ENCODE measurements at places on chromosomes 7 and 10.

- no peak for DNase-seq
Observed at GRCh38 chr7:116811768-116812167, 50.6 kb upstream of the CAPZA2 start.

DNA sequence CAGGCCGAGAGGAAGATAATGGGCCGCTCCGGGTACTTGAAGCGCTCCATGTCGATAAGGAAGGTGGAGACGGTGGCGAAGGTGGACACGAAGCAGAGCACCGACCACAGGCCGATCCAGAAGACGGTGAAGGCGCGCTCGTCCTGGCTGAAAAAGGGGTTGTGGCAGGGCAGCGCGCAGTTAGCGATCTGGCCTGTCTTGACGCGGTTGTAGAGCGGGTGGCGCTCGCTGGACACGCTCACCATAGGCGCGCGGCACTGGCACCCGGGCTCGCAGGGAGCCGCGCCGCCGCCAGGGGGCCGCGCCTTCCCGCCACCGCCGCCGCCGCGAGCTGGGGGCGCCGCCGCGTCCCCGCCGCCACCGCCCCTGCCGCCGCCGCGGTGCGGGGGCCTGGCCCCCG is 1.6 kb downstream of the FZD8 start:
- peak; percentile 61 for DNase-seq

GRCh38 chr7:73715648-73716317 is 3.7 kb downstream of the STX1A start:
- DNase-seq, result peak; percentile 96

DNA sequence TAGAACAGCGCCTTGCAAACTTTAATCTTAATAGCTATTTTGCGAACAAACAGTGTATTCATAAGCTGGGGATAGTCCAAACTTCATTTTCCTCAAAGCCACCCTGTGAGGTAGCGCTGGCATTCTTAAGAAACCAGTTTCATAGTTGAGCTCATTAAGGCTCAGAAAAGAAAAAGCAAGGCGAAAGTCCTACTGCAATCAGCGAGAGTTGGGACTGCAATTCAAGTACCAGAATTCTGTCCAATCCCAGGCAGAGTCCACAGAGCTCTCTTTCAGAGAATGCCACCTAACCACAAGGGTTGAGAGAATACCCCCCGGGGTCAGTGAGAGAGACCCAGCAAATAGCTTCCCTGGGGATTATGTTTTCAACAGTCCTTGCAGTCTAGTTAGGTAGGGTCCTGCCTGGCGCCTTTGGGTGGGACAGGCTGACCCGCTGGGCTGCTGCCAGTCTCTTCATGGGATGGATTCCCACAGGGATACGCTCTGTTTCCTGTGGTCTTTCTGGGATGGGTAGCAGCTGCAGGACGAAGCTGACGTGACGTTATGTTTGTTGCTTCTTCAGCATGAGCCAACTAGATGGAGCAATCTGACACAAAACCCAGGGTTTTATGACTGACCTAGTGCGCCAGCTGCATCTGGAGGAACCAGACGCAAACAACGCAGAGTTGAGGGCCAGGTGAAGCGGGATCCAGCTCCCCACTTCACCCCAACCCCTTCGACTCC is 16.0 kb downstream of the BMPER start:
- peak; percentile 79 for DNase-seq

GRCh38 chr7:97971120-97971989 is 18.6 kb downstream of the OCM2 start:
- no peak for DNase-seq

- no peak for DNase-seq
Observed at GRCh38 chr10:112913661-112914287, 36.3 kb upstream of the TCF7L2 start.

GRCh38 chr10:110511734-110512449 is 14.2 kb downstream of the DUSP5 start:
- no peak for DNase-seq

DNA sequence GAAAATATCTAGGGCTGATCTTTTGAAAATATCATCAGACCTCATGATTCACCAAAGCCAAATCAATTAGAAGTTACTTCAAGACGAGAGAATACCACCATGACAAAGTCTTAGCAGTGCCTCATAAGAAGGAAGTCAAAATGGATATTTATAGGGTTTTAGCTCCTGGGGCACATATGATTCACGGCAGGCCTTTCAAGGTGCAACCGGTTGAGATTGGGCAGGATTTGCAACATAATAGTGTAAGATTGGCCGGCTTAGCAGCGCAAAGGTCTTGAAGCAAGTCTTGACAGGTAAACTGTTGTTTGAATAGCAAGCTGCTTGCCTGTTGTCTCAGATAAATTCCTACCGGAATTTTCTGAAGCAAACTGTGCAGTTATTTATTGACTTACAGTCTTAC is 17.5 kb downstream of the ADRB1 start:
- no peak for DNase-seq

GRCh38 chr10:809671-810350 is 120.3 kb upstream of the DIP2C start:
- DNase-seq, result no peak

DNA sequence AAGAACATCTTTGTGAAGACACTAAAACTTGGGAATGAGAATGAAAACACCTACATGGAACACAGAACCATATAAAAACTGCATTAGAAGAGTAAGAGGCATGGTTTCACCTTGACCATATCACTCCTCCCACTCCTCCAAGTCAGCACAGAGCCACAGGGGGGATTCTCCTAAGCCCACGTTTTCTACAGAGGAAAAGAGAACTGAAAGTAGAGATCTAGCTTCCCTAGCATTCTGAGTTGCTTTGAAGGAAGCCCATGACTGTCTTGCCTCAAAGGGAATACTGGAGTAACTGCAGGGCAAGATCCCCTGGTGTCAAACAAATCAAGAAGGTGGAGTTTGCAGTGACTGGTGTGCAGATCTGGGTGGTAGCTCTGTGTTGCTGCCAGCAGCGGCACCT is 43.9 kb downstream of the HBP1 start:
- DNase-seq, result no peak

DNA sequence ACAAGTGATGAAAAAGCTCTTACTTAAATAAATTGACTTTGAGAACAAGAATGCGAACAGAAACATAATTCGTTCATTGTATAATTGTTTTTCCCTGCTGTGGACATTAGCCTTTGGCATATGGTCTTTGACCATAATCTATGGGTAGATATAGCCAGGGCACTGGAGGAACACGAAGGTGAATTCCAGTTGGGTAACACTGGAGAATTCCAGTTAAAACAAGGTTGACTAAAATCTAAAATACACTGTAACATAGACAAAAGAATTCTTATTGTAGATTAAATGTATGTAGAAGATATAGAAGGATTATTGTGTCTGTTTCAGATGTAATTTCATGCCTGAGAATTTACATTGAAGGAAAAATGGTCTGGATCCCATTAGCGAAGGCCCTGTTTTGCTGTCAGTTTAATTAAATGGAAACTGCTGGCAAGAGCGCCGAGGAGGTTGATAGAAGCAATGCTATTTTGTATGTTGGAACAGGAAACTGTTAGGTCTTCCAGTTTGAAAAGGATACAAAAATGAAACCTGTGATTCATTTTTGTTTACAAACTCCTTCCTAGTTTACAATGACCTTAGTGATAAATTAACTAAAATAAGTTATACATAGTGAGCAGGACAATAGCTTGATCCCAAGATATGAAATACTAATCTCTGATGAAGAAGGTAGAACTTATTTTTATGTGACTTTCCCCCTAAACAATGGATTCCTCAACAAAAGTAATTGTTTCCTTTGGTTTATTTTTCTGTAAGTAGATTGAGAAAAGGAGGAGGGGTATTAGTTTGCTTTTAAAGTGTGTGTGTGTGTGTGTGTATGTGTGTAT is 68.9 kb downstream of the ARID5B start:
- DNase-seq, result no peak

DNA sequence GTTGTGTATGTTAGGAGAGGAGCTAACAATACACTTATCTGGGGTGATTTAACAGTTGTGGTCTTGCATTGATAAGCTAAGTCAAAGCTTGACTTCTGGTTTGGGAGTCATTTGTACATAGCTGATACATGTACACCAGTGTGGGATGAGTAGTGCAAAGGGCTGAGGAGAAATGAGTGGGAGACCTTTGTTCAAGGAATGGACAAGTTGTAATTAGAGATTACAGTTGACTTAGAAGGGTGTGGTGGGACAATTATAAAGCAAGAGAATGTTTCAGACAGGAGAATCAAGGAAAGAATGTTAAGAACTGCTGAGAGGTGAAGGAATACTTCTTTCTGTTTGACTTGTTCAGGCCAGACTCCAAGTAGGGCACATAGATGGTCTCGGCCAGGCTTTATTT is 209.7 kb upstream of the STEAP4 start:
- no peak for DNase-seq

GRCh38 chr7:2202361-2202761 is 30.4 kb downstream of the MAD1L1 start:
- no peak for DNase-seq

DNA sequence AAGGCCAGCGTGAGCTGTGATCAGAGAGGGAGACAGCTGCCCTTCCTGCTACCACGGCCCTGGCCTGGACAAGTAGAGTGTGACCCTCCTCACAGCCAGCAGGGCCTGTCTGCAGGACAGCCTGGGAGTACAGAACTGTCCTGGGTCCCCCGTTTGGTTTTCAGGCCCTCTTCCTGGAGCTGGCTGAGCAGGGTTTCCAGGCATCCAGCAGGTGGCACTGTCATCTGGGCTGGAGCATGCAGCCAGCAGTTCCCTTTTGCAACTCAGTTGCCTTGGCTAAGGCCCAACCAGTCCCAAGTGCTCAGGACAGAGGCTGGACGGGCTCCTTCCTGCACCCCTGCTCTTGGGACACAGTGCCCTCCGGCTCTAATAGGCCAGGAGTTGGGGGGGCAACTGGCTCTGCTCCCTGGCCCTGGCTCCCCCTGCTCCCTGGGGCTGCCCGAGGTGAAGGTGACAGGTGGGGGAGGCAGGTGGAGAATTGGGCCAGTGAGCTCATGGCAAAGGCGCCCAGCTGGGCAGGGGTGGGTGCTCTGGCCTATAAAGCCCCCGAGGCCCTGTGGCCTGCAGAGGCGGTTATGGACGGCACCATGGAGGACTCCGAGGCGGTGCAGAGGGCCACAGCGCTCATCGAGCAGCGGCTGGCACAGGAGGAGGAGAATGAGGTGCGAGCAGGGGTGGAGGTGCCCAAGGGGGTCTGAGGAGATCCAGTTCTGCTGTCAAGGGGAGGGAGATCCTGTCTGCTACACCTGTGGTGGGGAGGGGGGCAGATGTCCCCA is at the start of gene ANKRD2:
TSS of gene ANKRD2 (plus strand) at position 566 of the 776 bp plus-strand sequence. CDS start at position 576, 10 bp downstream.
- peak; percentile 53 for DNase-seq

DNA sequence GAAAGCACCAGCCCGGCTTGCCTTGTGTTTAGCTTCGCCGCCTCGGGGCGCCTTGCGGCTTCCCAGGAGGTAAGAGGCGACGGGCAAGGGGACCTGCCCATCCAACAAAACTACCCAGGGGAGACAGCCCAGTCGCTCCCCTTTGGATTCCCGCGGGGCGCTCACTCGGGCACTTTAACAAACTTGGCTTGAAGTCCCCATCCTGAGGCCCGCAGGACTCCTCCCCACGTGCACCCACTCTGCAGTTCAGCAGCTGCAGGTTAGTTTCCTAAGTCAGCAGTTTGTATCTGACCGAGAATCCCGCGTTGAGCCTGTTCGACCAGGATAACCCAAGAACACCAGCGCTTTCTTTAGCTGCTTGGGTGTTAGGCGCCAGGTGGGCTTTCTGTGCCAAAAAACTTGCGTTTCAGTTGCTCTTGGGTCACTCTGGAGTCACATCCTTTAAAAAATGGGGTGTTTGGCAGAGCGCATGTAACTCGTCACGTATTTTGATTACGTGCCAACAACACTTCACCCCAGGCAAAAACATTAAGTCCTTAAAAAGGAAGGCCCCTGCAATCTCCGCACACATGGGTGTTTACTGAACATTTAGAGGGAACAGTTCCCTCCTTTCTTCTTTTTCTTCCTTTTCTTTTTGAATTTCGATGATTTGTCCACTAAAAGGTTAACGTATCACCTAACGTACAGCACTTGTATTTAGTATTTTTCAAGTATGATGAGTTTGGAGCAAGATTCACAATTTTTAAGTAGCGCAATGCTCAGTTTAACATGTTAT is 876 bp downstream of the DNAH11 start:
- no peak for DNase-seq

GRCh38 chr7:103569621-103570305 is 123.8 kb upstream of the SLC26A5 start:
- DNase-seq, result no peak

GRCh38 chr10:54363390-54363789 is 437.6 kb downstream of the PCDH15 start:
- no peak for DNase-seq

DNA sequence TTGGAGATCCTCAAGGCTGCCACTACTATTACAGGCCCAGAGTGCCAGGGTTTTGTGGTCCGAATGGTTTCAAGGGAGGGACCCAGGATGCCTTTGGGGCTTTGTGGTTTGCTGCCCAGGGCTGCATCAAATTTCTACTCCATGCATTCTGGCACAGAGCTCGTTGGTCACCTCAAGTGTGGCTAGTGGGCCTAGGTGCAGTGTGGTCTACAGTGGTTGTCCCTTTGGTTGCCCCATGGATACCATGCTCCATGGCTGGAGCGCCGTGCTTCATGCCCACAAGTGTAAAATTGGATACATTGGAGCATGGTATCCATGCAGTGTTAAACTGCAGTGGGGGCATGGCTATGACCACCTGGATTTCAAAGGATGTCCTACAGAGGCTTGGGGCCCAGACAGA is 5.4 kb upstream of the PRF1 start:
- DNase-seq, result no peak

DNA sequence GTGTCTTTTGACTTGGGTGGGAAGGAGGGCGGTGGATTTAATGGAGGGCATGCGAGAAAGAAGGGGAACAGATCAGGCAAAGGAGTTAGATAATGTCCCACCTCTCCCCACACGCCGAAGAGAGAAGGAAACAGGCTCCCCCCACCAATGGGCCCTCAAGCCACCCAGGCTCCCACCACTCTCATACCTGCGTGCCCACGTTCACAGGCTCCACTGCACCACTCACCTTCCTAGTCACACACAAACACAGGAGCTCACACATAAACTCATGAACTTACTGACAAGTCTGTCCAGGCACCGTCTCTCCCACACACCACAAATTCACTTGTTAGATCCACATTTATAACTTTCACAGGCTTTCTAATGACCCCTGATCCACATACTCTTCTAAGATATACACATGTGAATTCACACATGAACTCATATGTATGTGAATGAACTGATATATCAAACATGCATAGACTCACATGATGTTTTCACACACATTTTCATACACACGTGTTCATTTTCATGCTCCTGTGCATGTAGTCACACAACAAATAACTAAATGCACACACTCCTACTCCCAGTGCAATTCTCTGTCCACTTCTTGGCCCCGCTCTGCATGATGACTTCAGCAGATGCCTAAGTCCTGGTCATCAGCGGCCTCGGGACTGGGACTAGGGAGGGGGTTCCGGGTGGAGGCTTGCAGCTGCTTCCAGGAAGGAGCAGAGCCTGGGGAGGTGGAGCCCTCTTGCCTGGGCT is 1.5 kb downstream of the LZTS2 start:
- peak; percentile 95 for DNase-seq

DNA sequence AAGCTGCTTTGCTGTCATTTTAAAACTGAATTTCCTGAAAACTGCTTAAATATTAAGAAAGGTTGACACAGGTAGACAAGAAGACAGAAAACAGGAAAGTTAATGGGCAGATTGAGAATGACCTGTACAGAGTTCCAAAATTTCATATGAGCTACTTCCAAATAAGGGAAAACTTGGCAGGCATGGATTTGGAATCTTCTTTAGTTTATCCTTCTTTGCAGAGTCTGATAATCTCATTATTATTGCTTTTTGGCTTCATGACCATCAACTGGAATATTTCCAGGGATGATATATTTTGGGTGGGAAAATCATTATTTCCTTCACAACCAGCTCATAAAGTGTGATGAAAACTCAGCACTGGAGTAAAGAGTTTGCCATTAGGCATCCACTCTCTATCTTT is 346.5 kb upstream of the NPVF start:
- DNase-seq, result no peak

All from stromal cell of bone marrow (primary cell).